ENCODE measurements at places on chromosomes 7 and 10.

- DNase-seq: no peak
Observed at GRCh38 chr7:598899-599298, 79.3 kb upstream of the PDGFA start.

DNA sequence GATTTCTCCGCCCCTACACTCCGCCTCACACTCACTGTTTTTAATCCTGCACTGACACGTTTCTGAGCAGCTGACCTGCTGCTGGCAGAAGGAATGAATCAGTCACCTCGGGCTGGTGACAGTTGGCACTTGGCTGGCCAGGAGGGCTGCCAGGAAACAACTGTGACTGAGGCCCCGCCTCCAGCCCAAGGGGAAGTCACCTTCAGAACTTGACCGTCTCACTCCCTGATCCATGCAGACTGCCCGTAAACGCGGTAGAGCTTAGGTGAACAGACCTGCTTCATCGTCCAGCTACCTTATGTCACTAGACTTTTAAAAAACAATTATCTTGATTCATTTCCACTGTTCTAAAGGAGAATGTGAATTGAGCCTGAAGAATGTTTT, 107.5 kb downstream of the DOCK1 start:
- peak; percentile 90 for DNase-seq

GRCh38 chr10:92756201-92757065, 66.7 kb downstream of the HHEX start:
- DNase-seq: peak; percentile 28

- DNase-seq: peak; percentile 73
Observed at GRCh38 chr7:36090976-36091873, 61.8 kb upstream of the EEPD1 start.

- DNase-seq: no peak
Observed at GRCh38 chr7:106914018-106914607, 49.0 kb downstream of the PIK3CG start.

GRCh38 chr10:96255549-96256333, 15.6 kb downstream of the BLNK start:
- no peak for DNase-seq

DNA sequence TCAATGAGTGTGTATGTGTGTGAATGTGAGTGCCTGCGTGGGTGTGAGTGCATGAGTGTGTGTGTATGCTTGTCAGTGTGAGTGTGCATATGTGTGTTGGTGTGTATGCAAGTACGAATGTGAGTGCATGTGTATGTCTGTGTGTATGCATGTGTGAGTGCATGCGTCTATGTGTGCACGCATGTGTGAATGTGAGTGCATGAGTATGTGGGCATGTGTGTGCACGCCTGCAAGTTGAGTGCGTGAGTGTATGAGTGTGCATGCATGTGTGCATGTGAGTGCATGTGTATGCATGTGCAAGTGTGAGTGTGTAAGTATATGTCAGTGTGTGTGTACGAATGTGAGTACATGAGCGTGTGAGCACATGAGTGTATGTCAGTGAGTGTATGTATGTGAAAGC, 399.6 kb downstream of the PLXNA4 start:
- DNase-seq: no peak

DNA sequence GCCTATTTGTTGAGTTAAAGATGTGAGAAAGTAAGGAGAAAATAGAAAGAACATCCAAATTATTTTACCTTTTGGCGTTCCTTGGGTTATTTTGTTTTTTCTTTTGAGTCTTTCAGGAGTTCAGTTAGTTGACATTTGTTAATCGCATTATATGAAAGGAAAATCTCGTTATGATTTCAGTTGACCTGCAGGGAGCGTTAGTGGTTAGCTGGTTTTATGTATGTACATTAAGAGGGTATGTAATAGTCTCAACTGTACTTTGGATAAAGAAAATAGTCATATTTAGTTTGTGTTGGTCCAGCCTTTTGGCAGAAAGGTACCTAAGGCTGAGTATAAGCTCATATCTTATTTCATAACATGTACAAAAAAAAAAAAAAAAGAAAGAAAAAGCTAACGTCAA, 4.0 kb downstream of the BMPER start:
- DNase-seq: no peak

DNA sequence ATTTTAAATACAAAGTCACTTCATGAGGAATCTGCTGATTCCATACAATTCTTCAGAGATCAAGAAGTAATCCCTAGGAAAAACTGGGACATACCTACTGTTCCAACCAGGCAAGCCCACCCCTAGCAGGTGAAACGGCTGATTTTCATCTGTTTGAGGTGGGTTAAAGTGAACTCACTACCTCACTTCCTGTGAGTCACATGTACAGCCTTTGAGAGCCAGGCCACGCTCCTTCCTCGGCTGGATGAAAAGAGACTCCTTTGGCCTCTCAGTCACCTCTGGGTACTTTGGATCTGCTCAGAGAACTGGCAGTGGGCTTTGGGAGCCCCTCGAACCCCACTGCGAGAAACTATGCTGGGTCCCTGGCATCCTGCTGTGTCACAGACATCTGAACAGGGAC, 68.2 kb downstream of the CHST15 start:
- DNase-seq: peak; percentile 51

DNA sequence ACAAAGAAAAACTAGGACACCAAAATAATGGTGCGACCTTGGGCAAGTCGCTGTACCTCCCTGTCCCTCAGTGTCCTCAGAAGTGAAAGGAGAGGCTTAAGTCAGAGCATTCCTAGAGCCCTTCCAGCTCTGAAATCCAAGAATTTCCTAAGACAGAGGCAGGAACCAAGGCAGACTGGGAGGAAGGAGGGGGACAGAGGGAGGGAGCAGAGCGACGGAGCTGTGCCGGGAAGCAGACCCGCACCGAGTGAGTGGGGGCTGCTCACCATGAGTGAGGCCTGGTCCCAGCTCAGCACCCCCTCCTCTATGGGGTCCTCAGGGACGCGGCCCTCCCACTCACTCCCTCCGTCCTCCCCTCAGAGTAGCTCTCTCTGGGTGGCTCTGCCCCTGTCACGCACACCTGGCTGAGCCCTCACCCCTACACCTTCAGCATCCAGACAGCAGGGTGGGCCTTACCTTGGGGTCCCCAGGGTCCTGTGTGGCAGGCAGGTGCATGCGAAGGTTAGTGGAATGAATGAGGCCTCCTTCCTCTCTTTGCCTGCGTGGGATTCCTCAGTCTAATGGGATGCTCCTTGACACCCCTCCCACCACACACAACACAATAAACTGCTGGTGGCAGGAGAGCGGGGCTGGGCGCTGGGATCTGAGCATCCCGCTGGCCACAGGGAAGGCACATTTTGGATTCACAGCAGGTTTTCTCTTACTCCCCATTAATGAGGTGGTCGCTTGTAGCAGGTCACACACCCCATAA, 4.6 kb upstream of the SMARCD3 start:
- no peak for DNase-seq

GRCh38 chr7:135772639-135773222, 24.1 kb upstream of the FAM180A start:
- no peak for DNase-seq

DNA sequence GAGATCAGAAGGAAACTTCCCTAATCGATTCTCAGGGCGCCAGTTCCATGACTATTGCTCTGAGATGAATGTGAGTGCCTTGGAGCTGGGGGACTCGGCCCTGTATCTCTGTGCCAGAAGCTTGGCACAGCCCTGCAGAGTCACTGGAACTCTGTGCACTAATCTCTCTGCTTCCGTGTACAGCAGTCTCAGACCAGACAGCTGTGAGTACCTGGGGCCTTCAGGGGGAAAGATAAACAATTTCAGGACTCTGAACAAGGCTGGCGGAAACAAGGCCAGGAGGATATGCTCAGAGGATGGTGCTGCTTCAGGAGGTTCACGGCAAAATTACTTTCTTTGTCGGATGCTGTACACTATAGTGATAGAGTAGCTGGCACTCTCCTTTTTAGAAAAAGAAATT, 131.7 kb upstream of the PRSS58 start:
- no peak for DNase-seq

DNA sequence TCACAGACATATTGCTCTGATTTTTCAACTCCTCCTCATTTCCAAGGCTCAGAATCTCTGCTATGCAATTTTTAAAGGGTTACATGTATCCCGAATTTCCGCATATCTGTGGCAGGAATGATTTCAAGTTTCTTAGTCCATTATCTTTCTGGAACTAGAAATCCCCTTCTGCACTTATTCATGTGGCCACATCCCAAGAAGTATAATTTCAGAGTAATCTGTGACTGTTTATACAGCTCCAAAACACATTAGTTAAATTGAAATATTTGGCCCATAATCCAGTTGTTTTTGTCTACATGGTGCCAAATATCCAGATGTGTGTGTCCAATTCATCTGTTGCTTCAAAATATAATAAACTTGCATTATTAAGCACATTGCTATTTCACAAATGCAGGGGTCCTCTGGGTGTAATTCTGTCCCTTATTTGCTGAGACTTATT, 271.2 kb downstream of the ARHGAP12 start:
- DNase-seq: no peak

DNA sequence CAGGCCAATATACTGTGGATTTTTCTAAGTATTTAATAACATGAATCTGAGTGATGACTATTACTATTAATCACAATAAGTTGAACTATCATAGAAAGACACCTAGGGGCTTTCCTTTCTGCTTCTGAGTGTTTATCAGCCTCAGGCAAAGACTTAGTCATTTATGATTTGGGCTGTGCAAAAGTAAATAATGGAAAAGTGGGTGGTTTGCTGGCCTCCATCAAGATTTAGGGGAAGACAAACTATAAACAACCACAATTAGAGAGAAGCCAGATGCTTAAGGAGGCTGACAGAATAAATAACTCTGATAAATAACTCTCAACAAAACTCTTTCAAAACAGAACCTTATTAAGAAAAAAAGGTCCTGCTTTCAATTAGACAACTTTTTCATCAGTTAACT, 64.7 kb downstream of the MACC1 start:
- DNase-seq: peak; percentile 92

- no peak for DNase-seq
Observed at GRCh38 chr7:46738796-46739195, 817.7 kb upstream of the IGFBP3 start.

DNA sequence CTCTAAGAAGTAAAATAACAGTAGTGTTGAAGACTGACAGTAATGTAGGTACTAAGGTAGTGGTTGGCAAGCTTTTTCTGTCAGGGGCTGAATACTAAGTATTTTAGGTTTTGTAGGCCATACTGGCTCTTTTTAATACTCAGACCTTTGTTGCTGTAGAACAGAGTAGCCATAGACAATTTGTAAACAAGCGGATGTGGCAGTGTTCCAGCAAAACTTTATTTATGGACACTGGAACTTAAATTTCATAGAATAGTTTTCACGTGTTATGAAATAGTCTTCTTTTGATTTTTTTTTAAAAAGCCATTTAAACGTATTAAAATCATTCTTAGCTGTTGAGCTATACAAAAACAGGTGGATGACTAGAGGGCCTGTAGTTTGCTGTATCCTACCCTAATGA, 121.2 kb downstream of the MLLT10 start:
- DNase-seq: no peak

- DNase-seq: no peak
Observed at GRCh38 chr7:92949748-92950147, 113.4 kb upstream of the CDK6 start.

DNA sequence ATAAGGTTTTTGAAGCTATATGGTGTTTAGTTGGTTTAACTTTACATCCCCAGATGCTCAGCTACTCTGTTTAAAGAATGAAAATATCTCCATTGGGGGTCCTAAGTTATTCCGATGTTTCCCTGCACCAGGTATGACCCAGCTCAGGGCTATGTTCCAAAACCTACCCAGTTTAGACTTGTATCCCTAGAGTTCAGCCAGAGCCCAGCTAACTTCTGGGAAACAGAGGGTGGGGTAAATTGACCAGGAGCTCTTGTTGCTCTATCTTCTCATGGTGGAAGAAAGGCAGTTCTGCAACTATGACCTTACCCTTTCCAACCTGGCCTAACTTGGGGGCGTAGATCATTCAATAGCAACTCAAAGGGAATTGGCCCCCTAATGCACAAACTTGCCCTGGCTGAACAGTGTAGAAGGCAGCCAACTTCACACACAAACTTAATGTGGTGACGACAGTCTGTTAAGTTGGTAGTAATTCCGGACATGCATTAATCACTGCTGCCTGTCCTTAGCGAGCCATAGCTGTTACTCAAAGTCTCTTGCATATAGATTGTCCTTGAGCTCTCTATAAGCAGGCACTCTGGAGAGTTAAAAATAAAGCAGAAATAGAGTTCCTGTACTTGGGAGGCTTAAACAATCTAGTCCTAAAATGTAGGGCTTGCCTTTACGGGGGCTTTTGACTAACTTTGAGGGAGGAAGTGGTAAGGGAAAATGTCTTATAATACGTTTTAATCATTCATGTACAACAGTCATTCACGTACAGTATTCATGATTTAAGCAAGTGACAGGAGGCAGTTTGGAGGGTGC, 5.3 kb upstream of the ZNRF2 start:
- no peak for DNase-seq

DNA sequence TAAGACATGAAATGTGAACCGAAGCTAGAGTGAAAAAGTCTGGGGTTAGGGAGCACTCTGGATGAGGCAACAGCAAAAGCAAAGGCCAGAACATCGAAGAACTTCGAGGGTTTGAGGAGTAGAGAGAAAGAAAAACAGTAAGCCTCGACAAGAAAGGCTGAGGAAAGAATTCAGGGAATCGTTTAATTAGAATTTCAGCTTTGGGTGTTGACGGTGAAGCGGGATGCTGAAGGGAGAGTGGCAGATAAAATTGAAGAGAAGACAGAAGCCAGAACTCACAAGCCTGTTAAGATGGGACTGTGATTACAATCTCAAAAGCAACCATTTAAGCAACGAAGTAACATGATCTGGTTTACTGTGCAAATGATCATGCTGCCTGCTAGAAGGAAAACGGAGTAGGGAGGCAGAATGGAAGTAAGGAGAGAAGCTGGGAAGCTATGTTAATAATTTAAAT, 2.1 kb downstream of the TRDMT1 start:
- DNase-seq: peak; percentile 64

GRCh38 chr10:104406715-104407650, 53.4 kb downstream of the CFAP58 start:
- peak; percentile 56 for DNase-seq

- no peak for DNase-seq
Observed at GRCh38 chr10:100907773-100908363, 4.9 kb upstream of the SLF2 start.

- DNase-seq: no peak
Observed at GRCh38 chr10:16429539-16429938, 7.3 kb upstream of the PTER start.

- peak; percentile 19 for DNase-seq
Observed at GRCh38 chr10:58384544-58384998, 639 bp upstream of the TFAM start.

DNA sequence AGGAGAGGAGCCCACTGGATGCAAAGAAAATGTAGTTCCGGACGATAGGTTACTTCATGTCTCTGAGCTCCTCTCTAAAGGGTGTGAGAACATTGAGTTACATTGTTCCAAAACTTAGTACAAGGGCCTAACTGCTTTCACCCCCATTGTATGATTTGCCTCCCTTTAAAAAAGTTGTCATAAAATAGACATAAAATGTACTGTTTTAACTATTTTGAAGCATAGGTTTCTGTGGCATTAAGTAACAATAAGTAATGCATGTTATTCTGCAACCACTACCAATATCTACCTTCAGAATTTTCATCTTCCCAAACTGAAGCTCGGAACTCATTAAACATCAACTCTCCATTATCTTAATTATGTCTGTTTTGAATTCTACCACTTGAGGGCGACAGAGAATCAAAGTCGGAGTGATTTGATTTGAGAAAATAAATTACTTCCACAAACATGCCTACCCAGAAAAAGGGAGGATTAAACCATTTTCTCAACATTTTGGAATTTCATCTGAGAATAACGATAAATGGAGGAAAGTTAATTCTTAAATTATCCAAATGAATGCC, 2.7 kb downstream of the IGFBP1 start:
- DNase-seq: peak; percentile 61

All from M059J (cell line).